ENCODE measurements at places on chromosomes 13 and 19. TPM values are rescaled to one million over a fixed set of nuclear protein-coding genes. Genes with fewer than 3 reads are reported as not detected.
A peak's percentile ranks its signal among the peaks of the same experiment; 100 is the strongest.

The AMER2 gene
- polyA plus RNA-seq: not detected

The NOTCH3 gene
- 4.1 TPM for polyA plus RNA-seq

The CADM4 gene
- 4.3 TPM for polyA plus RNA-seq

- peak; percentile 79 for DNase-seq
These were observed 23.9 kb upstream of the ZNF846 start for GRCh38 chr19:9792206-9793070.

DNA sequence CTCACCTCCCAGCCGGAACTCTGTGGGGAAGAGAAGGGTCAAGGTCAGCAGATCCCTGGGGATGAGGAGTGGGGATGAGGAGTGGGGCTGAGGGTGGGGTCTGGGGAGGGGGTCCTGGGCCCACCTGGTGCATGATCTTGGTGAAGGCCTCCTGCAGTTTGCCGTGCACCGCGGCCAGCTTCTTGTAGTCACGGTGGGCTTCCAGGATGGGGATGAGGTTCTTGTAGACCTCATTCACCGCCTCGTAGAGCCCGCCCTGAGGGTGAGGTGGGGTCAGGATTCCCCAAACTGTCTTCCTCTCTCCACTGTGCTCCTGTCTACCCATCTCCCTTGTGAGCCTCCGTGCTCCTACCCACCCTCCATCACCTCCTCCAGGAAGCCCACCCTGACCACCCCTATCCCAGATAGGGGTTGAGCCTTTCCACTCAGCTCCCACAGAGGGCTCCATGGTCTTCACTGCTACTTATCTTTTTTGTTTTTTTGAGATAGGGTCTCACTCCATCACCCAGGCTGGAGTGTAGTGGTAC, 6.8 kb upstream of the KANK2 start:
- no peak for DNase-seq

GRCh38 chr13:38180670-38181069, 169.0 kb upstream of the UFM1 start:
- no peak for DNase-seq
